ENCODE measurements at places on chromosomes 5 and 9.

DNA sequence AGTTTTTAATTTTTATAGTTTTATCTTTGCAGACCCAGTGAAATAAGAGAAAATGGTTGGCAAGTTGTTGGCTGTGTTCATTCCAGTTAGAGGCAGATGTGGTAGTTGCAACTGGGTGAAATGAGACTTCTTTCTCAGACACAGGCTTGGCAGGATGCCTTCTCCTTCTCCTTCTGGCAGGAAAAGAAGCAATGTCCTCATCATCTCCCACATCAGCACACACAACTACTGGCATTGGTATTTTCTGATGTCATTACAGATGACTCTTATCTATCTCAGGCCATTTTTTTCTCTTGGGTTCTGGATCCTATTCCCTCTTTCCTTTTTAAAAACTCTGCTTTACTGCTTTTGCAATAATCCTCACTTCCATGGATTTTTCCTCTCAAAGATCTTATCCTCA is 103.3 kb upstream of the EDIL3 start:
- DNase-seq = no peak

DNA sequence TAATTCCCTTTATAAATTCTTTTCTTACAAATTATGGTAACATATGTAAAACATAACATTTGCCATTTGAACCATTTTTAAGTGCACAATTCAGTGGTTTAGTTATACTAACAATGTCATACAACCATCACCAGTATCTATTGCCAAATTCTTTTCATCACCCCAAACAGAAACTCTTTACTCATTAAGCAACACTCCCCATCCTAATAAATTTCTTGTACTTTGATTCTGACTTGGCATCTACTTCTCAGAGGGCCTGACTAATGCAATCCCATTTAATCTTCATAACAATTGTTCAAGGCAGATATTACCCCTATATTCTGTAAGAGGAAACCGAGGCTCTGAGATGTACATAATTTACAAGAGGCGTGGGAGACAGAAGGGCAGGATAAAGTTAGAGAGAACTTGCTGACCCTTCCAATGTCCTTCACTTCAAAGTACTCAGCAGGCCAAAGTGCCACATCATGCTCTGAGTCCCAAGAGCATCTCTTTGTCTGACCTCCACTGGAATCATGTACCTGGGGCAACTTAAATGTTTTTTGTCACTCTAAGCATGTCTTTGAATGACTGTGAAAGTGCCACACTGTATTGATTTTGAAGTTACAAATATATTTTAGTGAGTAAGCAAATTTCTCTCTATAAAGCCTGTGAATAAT is 255.3 kb downstream of the KIF4B start:
- no peak for DNase-seq

- DNase-seq = peak; percentile 90
These were observed at the start of gene ALDH7A1 for GRCh38 chr5:126594748-126595485. TSS of gene ALDH7A1 (minus strand) at chr5:126595219. CDS start at chr5:126595198, 21 bp downstream.

DNA sequence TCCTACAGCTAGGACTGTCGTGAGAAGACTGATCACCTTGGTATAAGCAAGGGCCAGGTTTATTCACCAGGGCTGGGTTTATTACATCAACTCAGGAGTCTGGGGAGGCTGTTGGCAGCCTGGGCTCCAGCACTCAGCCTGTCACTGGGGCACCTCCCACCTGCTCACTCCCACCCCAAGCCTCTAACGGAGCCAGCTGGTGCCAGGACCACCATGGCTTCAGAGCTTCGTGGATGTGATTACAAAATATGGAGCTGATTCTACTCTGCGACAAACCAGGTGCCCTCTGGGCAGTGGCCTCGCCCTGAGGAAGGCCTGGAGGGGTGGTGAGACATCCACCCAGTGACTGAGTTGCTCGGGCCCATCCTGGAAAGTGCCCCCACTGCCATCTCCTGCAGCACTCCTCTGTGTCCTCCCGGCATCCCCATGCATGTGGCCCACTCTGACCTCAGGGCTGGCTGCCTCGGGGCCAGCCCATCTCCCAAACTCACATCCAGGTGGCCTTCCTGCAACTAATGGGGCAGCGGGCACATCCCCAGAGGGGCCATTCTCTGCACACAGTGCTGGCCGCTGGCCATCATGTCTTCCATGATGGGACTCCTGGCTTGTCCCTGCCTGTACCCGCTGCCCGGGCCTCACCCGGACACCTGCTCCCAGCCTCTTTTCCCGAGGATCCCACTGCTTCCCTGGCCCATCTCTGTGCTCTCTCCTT is 49.6 kb downstream of the SECISBP2 start:
- DNase-seq = no peak

DNA sequence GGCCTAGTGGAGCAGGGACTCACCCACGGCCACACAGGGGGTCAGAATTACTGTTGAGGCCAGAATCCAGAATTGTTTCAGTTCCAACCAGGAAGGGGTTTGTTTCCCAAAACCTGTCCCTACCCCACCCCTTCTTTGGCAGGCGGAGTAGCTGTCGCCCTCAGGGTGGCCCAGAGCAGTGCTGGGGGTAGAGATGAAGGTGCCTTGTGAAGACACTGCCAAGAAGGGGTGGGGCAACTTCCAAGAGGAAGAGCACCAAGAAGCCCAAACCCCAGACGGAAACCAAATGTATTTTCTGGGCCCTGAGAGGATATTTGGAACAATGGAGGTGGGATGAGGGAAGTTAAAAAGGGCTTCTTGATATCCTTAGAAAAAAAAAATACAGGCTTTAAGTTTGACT is 11.4 kb upstream of the NDST1 start:
- no peak for DNase-seq

DNA sequence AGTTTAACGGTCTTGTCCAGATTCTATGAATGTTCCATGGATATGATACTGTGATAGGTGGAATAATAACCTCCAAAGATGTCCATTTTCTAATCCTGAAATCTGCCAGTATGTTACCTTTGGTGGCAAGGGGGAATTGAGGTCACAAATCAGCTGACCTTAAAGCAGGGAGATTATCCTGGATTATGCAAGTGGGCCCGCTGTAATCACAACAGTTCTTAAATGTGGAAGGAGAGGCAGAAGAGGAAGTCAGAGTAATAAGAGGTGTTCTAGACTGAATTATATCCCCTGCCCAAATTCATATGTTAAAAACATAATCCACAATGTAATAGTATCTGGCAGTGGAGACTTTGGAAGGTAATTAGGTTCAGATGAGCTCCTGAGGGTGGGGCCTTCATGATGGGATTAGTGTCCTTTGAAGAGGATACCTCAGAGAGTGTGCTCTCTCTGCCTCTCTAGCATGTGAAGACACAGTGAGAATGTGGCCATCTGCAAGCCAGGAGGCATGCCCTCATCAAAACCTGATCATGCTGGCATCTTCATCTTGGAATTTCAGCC is 47.6 kb upstream of the ZFAND5 start:
- DNase-seq = no peak

- DNase-seq = no peak
These were observed 132.1 kb downstream of the MACROH2A1 start for GRCh38 chr5:135266975-135267374.

GRCh38 chr9:128627127-128627715 is 29.4 kb downstream of the DYNC2I2 start:
- no peak for DNase-seq

- DNase-seq = no peak
These were observed 28.0 kb downstream of the HRH2 start for GRCh38 chr5:175685701-175686350.

- no peak for DNase-seq
These were observed 33.2 kb downstream of the CSF1R start for GRCh38 chr5:150052956-150053712.

GRCh38 chr5:72358925-72359324 is 38.8 kb downstream of the PTCD2 start:
- no peak for DNase-seq

GRCh38 chr9:29339387-29339786 is 1766.1 kb upstream of the C9orf72 start:
- DNase-seq = no peak

DNA sequence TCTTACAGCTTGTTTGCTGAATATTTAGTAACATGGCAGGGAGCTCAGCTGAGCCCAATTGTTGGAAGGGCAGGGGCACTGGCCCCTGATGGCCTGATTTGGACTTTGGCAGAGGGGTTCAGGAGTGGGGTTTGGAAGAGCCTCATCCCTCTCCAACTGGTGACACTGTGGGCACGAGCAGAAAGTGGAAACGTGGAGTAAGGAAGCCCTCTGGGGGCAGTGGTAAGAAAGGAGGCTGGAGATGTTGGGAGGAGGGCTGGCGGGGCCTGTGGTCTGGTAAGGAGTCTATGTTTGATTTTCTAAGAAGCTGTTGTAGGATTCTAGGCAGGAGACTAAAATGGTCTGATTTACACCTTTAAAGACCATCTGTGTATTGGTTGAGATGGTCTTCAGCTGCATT is 208.9 kb downstream of the HSPA4 start:
- no peak for DNase-seq

- no peak for DNase-seq
These were observed 29.8 kb downstream of the TNFAIP8 start for GRCh38 chr5:119385536-119386128.

DNA sequence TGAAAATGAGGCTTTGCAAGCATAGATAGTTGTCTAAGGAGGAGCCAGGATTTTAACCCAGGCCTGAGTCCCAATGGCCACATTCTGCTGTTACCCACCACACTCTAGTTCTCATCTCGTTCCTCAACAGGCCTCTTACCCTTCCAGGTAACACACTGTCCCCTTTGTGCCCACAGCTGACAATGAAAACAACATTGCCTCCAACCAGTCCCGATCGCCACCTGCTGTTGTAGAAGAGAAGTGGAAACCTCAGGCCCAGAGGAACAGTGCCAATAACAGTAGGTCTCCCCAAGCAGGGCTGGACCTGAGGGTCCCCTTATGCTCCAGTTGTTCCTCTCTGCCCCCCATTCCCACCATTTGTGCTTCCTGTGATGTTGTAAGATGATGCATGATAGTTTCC is 30.4 kb downstream of the AMBP start:
- DNase-seq = no peak

DNA sequence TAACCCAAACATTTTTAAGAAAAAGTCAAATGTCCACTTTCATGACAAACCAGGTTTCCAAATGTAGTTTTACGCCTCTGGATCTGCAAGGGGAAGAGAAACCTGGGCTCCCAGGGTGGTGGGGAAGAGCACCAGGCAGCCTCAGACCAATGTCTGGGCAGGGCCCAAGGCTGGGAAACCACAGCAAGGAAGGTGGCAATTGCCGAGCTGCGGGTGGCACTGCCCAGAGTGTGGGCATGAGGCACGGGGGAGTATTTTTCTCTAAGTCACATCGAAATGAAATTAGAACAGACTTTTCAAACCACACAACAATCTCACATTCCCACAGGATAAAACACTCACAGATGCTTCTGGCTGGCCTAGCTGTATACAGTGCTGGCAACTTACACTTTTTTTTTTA is 32.6 kb upstream of the RASGEF1C start:
- no peak for DNase-seq

All from iPS DF 19.7 (cell line).